Chondrocyte (in vitro differentiated cells): ENCODE measurements at places on chromosomes 6 and 20.

GRCh38 chr20:14712302-14712739 lies 374.9 kb upstream of the FLRT3 start:
- H3K27ac ChIP-seq: no peak overlapping the region
- H3K27me3 ChIP-seq: no peaks in the 10 kb centered on the region
- H3K4me3 ChIP-seq: no peak overlapping the region
- DNase-seq: no peak
- H3K36me3 ChIP-seq: no peaks in the 10 kb centered on the region

- H3K27ac ChIP-seq: no peak overlapping the region
- H3K4me3 ChIP-seq: no peak overlapping the region
- H3K36me3 ChIP-seq: no peaks in the 10 kb centered on the region
- DNase-seq: no peak
- H3K27me3 ChIP-seq: no peaks in the 10 kb centered on the region
Observed at GRCh38 chr6:38498085-38498484, 141.6 kb downstream of the BTBD9 start.

DNA sequence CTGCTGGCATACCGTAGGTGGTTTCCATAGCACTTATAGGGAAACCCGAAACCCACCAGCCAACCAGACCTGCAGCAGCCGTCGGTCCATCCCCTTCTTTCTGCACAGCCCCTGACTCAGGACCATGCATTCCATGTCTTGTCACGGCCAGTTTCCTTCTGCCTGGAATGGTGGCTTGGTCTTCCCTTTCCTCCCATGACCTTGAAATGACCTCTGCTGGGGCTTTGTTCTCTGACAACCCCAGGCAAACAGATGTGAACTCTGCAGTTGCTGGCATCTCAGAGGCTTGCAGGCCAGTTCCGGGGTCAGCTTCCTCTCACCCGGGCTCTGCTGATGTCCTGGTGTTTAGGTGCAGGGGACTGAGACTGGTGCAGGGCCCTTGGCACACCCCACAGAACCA lies 250.8 kb downstream of the SMOC2 start:
- peaks cover 7% of the 10 kb centered on the region for H3K27me3 ChIP-seq
- H3K36me3 ChIP-seq: no peaks in the 10 kb centered on the region
- H3K4me1 ChIP-seq: peaks cover 2% of the 10 kb centered on the region
- no peak overlapping the region for H3K4me3 ChIP-seq

- H3K27ac ChIP-seq: no peak overlapping the region
- DNase-seq: no peak
- no peaks in the 10 kb centered on the region for H3K27me3 ChIP-seq
- peaks cover 21% of the 10 kb centered on the region for H3K4me1 ChIP-seq
Observed at GRCh38 chr6:26570027-26570809, 26.5 kb upstream of the ABT1 start.

DNA sequence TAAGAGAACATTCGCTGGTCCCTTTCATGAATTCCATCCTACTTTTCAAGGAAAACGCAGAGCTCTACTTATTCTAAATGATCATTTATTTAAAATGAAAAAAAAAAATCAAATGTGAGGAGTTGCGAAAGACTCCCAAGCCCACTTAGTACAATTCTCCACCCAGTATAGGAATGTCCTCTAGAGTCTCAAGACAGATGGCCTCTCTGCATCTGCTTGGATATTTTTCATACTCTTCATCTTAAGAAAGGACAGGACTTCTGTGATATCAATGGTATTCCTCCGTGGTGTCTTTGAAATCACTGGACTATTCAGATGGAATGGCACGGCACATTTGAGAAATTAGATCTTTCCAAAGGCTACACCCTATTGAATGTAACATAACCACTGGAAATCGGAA lies 107.1 kb downstream of the PTPRK start:
- H3K4me1 ChIP-seq: peaks cover 47% of the 10 kb centered on the region
- no peaks in the 10 kb centered on the region for H3K27me3 ChIP-seq
- no peak for DNase-seq
- no peaks in the 10 kb centered on the region for H3K36me3 ChIP-seq

DNA sequence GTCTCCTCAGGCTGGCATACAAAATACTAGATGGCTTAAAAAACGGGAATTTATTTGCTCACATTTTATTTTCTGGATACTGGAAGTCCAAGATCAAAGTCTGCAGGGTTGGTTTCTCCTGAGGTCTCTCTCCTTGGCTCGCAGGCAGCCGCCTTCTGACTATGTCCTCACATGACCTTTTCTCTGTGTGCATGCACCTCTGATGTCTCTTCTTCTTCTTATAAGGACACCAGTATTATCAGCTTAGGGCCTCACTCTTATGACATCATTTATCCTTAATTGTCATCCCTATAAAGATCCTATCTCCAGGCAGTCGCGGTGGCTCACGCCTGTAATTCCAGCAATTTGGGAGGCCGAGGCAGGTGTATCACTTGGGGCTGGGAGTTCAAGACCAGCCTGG lies 9.3 kb upstream of the TRIM27 start:
- peaks cover 2% of the 10 kb centered on the region for H3K27me3 ChIP-seq
- no peak overlapping the region for H3K4me3 ChIP-seq
- no peak for DNase-seq
- no peaks in the 10 kb centered on the region for H3K36me3 ChIP-seq
- H3K27ac ChIP-seq: no peak overlapping the region

- no peak overlapping the region for H3K27ac ChIP-seq
- peaks cover 44% of the 10 kb centered on the region for H3K4me1 ChIP-seq
- H3K27me3 ChIP-seq: peaks cover 13% of the 10 kb centered on the region
- H3K36me3 ChIP-seq: peaks cover 4% of the 10 kb centered on the region
Observed at GRCh38 chr20:48294196-48294595, 508.9 kb upstream of the SULF2 start.

DNA sequence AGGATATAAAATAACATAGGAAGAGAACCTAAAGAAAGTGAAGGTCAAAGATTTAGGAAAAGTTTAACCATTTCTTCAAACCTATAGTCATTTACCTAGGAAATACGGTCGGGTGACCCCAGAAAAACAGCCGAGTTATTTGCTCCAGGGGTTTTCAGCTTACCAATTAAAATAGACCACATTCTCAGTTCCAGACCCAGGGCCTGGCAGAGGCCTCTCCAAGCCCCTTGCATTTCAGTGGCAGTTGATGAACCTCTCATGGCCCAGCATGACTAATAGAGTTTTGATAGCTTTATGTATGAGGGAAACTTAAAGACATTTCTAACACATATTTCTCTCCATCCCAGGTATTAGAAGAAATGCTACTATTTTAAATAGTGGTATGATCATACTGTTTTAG lies 113.5 kb downstream of the OGFRL1 start:
- H3K27ac ChIP-seq: no peak overlapping the region
- DNase-seq: no peak
- H3K27me3 ChIP-seq: no peaks in the 10 kb centered on the region
- no peak overlapping the region for H3K4me3 ChIP-seq
- peaks cover 36% of the 10 kb centered on the region for H3K4me1 ChIP-seq

- no peak overlapping the region for H3K4me3 ChIP-seq
- DNase-seq: no peak
- no peaks in the 10 kb centered on the region for H3K36me3 ChIP-seq
- H3K27ac ChIP-seq: no peak overlapping the region
Observed at GRCh38 chr6:9634776-9635175, 780.1 kb downstream of the TFAP2A start.

GRCh38 chr6:158771399-158772152 lies 47.6 kb downstream of the EZR start:
- H3K27me3 ChIP-seq: no peaks in the 10 kb centered on the region
- H3K4me3 ChIP-seq: no peak overlapping the region
- H3K27ac ChIP-seq: no peak overlapping the region
- H3K36me3 ChIP-seq: peaks cover 59% of the 10 kb centered on the region

DNA sequence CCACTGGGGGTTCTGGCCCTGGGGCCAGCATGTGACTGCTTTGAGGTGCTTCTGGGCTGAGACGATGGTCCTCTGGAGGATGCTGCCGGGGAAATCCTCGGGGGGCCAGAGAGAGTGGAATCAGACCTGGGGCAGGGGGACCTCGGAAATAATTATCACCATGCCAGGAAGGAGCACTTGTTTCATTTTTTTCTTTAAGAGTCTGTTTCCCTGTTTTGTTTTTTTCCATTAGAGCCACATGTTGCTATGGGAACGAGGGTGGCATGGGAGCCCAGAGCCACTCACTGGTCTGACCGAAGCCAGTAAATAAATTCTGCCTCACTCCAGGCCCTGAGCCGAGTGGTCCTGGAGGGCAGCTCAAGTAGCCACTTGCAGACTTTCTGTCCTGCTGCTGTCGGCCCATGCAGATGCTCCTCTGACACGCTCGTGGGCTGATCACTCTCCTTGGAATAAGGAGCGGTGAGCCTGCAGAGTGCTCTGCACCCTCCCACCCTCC lies 365.1 kb downstream of the ZFAND3 start:
- no peaks in the 10 kb centered on the region for H3K4me1 ChIP-seq
- no peak overlapping the region for H3K4me3 ChIP-seq
- H3K27me3 ChIP-seq: no peaks in the 10 kb centered on the region
- H3K36me3 ChIP-seq: peaks cover 11% of the 10 kb centered on the region
- H3K27ac ChIP-seq: no peak overlapping the region

DNA sequence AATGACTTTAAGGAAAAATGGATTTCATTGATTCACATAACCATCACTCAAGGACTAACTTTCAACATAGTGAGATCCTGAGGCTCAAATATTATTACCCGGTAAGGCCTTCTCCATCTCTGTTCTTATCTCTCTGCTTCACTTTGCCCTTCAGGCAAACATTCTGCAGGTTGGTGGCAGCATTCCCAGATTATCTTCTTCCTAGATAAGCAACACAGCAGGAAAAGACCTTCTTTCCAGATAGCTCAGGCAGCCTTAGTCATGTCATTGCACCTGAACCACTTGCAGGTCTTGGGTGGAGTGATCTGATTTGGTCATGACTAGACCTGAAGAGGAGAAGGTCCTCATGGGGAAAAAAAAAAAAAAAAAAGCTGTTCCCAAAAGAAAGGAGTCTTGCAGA lies 5.3 kb upstream of the HIVEP2 start:
- peaks cover 8% of the 10 kb centered on the region for H3K4me1 ChIP-seq
- no peak for DNase-seq
- H3K36me3 ChIP-seq: peaks cover 1% of the 10 kb centered on the region
- H3K27ac ChIP-seq: no peak overlapping the region

DNA sequence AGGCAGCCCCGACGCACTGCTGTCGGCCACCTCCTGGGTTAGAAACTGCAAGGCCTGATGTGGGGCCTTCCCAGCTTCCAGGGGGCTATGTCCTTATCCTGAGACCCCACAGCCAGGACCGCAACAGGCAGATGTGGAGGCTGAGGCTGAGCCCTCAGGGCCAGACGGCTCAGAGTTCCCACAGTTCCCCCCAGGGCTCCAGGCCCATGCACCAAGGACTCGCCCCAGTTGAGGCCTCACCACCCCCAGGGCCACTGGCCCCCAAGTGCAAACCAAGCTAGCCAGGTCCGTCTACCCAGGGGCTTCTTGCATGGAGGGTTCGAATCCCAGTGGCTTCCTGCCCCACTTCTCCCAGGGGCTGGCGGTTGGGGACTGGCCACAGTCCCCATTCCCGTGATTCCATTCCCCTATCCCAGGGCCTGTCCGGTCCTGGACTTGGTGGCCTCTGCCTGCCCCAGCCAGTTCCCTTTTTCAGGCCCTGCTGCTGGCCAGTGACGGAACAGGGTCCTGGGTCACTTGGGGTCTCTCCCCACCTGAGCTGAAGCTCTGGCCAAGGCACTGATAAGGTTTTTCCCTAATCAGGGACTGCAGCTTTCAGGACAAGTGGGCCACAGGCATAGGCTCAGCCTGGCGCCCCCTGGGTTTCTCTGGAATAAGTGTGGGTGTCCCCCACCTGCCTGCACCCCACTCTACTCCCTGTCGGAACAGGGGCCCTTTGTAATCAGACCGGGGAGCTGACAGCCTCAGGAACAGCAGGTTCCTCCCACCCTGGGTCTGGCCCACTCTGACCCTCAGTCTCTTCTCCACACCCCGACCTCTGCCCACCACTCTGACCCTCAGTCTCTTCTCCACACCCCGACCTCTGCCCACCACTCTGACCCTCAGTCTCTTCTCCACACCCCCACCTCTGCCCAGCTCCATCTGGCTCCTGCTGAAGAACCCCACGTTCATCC lies 22.0 kb downstream of the SLCO4A1 start:
- no peak overlapping the region for H3K27ac ChIP-seq
- no peak overlapping the region for H3K4me3 ChIP-seq

GRCh38 chr6:48429021-48429420 lies 318.0 kb upstream of the PTCHD4 start:
- no peak overlapping the region for H3K4me3 ChIP-seq
- peaks cover 34% of the 10 kb centered on the region for H3K4me1 ChIP-seq
- H3K36me3 ChIP-seq: no peaks in the 10 kb centered on the region
- no peak overlapping the region for H3K27ac ChIP-seq
- H3K27me3 ChIP-seq: no peaks in the 10 kb centered on the region
